ENCODE measurements at places on chromosomes 2 and 18. TPM values are rescaled to one million over a fixed set of nuclear protein-coding genes. Genes with fewer than 3 reads are reported as not detected.

- peak; percentile 73 for DNase-seq
Observed at GRCh38 chr18:36297417-36298125, at the start of gene FHOD3. FHOD3 (plus strand) TSS chr18:36297713; CDS start chr18:36297836, 123 bp downstream.

The LRP2 gene
- not detected for total RNA-seq

GRCh38 chr2:4404363-4404762 is 701.0 kb downstream of the DCDC2C start:
- no peak for DNase-seq

DNA sequence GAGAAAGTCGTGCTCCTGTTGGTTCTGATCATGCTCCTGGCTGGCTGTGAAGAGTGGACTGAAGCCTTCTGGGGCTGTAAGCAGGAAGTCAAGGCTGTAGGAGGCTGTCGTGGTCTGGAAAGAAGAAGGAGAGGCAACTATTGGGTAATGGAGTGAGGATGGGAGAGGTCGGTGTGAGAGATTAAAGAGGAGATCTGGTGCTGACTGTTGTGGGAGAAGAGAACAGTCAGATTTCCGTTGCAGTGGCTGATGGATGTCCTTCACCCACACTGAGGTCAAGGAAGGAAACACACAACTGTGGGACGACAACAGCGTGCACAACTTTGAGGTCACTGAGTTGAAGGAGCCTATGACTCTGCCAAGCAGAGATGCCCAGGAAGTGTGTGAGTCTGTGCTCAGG is 2.8 kb upstream of the PSMD1 start:
- no peak for DNase-seq

The HK2 gene
- total RNA-seq, result 28.9 TPM

The CPLX4 gene
- not detected for total RNA-seq

DNA sequence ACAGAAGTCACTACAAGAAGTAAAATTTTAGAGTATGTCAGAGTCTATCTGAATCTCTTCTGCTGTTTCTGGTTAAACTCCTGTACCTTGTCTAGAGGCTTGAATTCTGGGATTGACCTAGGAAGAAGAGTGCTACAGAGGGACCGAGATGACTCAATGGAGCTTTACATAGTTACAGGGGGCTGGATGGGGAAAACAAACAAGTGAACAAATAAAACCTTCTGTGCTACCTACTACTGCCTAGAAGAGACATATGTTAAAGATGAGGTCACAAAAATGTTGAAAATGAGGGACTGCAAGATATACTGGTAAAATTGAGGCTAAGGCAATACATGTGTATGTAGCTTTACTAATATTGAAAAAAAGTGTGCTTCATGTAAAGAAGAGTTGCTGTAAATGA is 265.4 kb upstream of the TFPI start:
- DNase-seq, result no peak

DNA sequence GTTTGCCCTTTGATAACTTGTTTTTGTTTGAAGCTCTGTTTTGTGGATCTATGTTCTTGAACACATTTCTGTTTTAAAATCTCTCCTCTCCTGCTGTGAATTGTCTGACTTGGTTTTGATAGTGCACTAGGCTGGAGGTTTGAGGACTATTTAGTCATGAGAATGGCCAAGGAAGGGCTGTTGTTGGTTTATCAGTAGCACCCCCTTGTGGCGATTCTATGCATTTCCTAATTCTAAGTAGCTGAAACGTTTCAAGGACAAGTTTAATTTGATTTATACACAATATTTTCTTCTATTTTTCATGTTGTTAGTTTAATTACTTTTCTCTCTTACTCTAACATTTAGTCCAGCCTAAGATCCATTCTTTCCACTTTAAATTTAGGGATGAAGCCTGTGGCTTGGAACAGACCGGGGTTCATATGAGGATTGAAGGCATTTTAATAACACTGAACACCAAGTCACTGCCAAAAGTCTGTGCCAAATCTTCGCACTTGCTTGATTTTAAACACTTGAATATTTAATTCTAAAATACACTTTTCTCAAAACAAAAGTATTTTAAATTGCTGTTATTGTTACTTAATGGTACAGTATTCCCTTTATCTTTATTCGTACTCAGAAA is 166.0 kb downstream of the SOCS6 start:
- no peak for DNase-seq

The WDR33 gene
- 40.5 TPM for total RNA-seq

The QPCT gene
- 3.4 TPM for total RNA-seq

- DNase-seq, result no peak
Observed at GRCh38 chr2:221195829-221196228, 376.3 kb downstream of the EPHA4 start.

DNA sequence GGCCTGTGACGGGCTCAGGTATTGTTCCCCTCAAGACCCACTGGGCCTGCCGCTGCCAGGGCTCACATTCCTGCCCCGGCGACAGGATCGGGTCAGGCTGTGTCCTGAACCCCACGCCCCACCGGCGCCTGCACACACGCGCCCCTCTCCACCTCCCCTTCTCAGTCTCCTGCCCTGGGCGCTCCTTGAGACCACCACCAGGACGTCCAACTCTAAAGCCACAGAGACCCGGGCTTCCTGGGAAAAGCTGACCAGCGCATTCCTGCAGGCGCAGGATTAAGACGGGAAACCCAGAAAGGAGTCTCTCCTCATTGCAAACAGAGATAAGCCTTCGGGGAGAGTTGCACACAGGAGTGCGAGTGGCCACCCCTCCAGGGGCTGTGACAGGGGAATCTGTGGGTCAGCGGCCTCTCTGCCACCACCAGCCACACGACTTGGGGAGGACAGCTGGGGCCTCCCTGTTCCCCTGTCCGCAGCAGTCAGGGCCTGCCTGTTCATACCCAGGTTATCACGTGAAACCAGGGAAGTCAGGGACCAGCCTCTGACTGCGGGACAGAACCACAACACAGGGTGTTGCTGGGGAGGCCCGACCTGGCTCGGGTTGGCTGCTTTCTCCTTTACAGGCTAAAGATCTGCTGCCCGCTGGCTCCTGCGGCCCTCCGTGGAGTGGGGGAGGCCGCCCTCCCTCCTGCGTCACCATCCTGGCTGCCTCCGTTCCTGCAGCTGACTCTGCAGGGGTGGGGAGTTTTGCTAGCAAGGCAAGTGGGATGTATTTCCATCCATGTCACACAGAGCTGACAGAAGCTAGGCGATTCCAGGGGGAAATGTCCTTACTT is 88.8 kb downstream of the ZCCHC2 start:
- no peak for DNase-seq

The KCNG2 gene
- total RNA-seq, result not detected

DNA sequence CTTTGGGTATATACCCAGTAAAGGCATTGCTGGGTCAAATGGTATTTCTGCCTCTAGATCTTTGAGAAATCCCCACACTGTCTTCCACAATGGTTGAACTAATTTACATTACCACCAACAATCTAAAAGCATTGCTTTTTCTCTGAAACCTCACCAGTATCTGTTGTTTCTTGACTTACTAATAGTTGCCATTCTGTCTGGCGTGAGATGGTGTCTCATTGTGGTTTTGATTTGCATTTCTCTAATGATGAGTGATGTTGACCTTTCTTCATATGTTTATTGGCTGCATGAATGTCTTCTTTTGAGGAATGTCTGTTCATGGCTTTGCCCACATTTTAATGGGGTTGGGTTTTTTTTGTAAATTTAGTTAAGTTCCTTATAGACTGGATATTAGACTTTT is 382.6 kb upstream of the ZNF804A start:
- no peak for DNase-seq

GRCh38 chr2:70979180-70979488 is 704 bp downstream of the ANKRD53 start:
- no peak for DNase-seq

- DNase-seq, result no peak
Observed at GRCh38 chr2:95284886-95285541, 10.8 kb downstream of the PROM2 start.

The ANKRD30B gene
- 0.67 TPM for total RNA-seq

GRCh38 chr2:198809976-198810375 is 647.8 kb downstream of the SATB2 start:
- no peak for DNase-seq

DNA sequence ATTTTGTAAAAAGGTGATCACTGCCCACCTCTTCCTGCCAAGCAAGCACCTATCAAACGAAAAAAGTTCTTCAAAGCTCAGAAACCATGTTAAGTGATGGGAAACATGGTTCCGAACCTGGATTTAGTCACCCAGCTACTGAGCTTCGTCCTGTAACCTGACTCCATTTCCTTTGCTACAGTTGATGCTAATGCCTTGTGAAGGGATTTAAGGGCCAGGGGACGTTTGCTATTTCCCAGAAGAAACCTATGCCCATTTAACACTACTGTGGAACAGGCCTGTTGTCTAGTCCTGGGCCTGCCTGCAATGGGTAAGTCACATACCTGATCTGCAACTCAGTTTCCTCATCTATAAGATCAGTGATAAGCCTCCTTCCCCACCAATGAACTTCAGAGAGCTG is 14.8 kb downstream of the SERPINE2 start:
- no peak for DNase-seq

The ANKRD62 gene
- total RNA-seq, result not detected

DNA sequence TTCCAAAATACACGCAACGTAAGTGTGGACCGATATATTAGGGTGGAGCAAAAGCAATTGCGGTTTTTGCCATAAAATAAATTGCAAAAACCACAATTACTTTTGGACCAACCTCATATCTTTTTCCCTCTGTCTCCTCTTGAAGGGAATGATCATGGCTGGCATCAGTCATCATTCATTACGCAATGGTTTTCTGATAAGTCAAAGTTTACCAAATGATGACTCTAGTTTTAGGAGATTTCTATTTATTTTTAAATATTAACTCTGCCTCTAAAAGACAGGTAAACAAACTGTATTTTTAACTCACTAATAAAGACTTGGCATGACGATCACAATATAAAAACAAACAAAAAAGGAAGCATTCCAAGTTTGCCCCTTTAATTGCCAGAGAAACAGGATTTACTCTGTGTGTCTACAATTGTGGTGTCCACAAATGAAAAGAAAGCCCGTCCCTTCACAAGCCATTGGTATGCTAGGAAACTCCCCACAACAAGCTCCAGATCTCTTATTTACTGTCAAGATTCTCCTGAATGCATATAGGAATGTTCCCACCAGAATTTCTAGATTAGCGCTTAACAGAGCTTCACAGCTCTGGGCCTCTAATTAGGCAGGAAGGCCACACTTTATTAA is 61.3 kb downstream of the IRS1 start:
- no peak for DNase-seq

The ZBTB7C gene
- 0.10 TPM for total RNA-seq

- no peak for DNase-seq
Observed at GRCh38 chr2:57962861-57963260, 83.7 kb upstream of the VRK2 start.

GRCh38 chr2:190571686-190572085 is 37.2 kb upstream of the NEMP2 start:
- no peak for DNase-seq

DNA sequence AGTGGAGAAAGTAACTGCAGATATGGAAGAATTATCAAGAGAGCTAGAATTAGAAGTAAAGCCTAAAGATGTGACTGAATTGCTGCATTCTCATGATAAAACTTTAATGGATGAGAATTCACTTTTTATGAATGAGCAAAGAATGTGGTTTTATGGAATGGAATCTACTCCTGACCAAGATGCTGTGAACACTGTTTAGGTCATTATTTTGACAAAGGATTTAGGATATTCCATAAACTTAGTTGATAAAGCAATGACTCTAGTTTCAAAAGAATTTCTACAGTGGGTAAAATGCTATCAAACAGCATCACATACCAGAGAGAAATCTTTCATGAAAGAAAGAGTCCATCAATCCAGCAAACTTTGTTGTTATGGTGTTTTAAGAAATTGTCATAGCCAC is 1317.7 kb upstream of the ACVR2A start:
- DNase-seq, result no peak

- DNase-seq, result no peak
Observed at GRCh38 chr2:106845716-106846115, 40.3 kb downstream of the ST6GAL2 start.

GRCh38 chr2:171492664-171493063 is 29.6 kb upstream of the CYBRD1 start:
- DNase-seq, result no peak

GRCh38 chr2:9095690-9096089 is 92.2 kb upstream of the MBOAT2 start:
- DNase-seq, result no peak

All from MG63 (cell line).